ENCODE measurements at places on chromosomes 7 and 10. TPM values are rescaled to one million over a fixed set of nuclear protein-coding genes. Genes with fewer than 3 reads are reported as not detected.

PAPOLB gene
- polyA plus RNA-seq, result not detected

AKAP9 gene
- 12.8 TPM for polyA plus RNA-seq

NPY4R gene
- 71.6 TPM for polyA plus RNA-seq

FAM237B gene
- not detected for polyA plus RNA-seq

CLDN4 gene
- 1.5 TPM for polyA plus RNA-seq

RBM20 gene
- 2.0 TPM for polyA plus RNA-seq

GARIN1A gene
- 0.43 TPM for polyA plus RNA-seq

DNA sequence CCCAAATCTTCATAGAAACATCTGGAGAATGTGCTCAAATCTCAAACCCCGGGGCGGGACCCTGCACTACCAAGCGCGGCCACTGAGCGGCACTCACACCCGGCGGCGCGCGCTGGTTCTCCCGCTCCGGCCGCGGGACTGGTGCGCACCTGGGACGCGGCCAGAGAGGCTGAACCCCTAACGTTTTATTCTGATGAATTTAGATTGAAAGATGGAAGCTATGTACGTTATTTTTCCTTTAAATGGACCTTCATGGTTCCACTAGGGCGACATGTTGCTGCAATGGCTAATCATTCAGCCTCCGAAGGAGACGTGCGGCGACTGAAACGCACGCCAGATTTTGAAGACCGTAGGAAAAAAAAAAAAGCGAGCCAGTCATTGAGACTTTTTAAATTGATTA, 107.0 kb upstream of the INSIG1 start:
- peak; percentile 28 for DNase-seq

GRCh38 chr10:986137-986825, 2.0 kb upstream of the GTPBP4 start:
- DNase-seq, result no peak

- no peak for DNase-seq
Observed at GRCh38 chr7:114155116-114156110, 236.6 kb upstream of the PPP1R3A start.

GRCh38 chr7:150980663-150981062, 2.5 kb upstream of the KCNH2 start:
- DNase-seq, result no peak

DNA sequence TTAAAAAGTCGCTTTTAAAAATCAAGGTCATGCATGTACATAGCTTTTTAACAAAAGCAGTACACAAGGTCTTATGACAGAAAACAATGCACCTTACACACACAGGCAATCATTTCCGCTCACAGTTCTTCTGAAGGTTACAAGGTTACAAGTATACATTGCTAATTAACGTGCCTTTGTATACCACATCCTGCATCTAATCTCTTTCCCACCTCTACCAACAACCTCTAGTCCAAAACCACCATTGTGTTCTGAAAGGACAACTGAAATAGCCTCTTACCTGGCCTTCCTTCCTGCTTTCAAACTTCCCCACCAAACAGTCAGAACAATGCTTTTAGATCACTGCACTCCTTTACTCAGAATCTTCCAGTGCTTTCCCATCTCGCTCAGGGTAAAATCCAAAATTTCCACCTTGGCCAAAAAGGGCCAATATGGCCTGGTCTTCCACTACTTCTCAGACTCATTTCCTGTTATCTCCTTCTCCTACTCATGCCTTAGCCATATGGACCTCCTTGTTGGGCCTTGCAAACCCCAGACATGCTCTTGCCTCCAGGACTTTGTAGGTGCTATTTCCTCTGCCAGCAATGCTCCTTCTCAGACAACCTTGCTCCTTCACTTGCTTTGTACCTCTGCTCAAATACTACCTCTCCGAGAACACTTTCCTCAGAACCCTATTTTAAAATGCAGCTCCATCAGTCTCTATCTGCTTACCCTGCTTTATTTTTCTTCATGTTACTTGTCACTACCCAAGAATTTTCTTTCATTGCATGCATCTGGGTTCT, 205.4 kb downstream of the DNAJC1 start:
- DNase-seq, result no peak

- DNase-seq, result no peak
Observed at GRCh38 chr10:88154596-88155250, 291.3 kb downstream of the PTEN start.

DNA sequence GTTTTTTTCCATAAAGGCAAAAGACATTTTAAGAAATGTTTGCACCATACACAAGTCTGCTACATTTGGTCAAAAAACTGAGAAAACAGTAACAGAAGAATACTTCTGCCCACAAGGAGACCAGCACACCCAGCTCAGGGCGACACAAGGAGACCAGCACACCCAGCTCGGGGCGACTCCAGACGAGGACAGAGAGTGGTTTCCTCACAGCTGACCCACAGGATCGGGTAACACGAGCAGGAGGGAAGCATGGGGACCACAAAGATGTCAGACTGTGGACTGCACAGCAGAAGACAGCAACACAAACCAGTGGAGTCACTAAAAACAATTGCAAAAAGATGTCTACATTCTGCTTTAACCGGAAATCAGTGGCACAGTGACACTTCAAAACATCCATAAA, 237.6 kb downstream of the DIP2C start:
- DNase-seq, result no peak

DNA sequence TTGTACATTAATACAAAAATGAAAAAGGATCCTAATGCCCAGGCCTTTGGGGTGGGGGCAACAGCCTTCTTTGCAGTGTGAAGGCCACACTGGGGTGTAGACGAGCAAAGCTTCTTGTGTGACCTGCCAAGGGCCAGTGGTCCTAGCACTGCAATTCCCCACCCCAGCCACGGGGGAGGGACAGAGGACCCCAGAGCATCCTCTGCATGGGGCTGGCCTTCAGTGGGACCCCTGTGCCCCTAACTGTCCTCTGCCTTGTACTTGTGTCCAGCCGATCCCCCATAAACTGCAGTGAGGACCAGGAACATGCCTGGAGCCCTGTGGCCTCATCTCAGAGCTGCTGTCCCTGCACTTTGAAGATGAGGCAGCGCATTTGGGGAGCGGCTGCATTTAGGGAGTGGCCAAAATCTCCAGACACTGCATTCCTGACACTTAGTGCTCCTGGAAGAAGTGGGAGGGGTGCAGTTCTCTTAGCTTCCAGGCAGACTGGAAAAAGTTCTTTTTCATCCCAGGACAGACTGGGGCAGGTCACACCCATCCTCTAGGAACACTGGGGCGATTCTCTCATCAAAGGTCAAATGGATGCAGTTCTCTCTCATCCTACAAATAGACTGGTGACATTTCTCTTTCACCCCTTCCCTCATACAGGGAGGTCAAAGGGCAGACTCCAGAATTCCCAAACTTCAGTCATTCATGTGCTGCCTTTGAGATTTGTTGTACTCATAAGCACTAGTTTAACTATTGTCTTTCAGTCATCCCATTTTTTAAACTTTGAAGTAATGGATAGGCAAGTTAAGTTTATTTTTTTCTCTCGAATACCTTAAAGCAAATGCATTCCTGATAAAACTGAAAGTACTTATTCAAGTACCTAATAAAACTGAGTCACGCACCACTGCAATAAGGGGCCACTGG, 922 bp upstream of the MYO1G start:
- DNase-seq, result peak; percentile 40

GRCh38 chr10:47409866-47410256, 25.8 kb upstream of the ZNF488 start:
- DNase-seq, result no peak

DNA sequence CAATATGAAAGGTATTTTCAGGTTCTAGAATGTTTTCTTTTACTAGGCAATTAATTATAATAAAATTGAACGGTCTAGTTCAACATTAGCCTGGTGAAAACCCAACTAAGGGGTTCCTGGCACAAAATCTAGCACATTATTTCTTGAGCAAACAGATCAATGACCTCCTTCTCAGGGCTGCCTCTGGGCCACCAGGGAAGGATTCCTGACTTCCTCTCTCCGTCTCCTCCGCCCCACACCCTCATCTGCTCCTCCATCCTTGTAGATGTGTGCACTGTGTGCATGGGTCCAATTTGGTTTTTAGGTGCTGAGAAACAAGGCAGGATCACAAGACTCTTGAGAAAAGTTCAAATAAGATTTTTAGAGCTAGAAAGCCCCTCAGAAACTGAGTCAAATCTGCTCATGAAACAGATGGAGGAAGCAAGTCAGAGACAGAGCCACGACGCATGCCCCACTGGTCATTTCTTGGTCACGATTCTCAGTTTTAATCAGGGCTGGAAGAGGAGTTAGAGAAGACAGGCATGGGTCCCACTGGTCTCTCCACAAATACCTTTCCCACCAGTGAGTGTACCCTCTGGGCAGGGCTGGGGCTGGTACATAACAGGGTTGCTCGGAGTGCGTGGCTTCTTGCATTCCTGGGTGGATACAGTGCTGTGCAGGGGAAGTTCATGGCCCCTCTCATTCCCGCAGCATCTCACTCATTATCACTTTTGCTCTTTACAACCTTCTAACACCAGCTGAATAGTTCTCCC, 3.8 kb downstream of the TRPV6 start:
- DNase-seq, result no peak

DNA sequence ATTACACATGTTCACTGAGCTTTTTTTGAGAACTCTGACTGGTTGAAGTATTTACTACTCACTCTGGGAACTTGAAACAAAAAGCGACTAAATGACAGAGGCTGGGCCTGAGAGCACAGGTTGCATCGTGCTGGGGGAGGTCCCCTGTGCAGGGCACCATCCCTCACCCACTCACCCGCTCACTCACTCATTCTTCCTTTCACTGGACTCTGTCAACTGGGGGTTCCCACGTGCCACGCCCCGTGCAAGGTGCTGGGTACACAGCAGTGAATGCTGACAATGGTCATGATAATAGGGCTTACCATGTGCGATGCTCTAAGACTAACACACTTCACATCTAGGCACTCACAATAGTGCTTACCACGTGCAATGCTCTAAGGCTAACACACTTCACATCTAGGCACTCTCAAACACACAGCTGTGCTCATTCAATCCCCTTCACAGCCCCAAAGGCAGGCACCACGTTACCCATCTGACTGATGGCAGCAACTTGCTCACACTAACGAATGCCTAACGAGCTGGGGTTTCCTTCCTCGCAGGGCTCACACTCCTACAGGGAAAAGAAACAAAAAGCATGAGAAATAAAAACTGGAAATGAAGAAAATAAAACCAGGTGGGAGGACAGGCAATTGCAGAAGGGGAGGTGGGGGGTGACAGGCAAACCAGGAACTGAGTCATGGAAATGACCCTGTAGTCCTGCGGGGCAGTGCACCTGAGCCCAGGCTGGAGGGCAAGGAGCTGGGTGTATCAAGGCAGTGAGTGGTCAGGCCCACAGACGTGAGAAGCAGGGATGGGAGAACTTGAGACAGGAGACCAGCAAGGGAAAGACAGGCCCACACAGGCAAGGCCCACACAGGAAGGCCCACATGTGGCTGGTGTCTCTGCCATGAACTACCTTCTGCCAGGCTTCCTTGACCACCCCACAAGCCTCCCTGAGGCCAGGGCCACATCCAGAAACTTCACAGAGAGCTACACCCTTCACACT, 147.0 kb upstream of the FAM20C start:
- DNase-seq, result no peak

DNA sequence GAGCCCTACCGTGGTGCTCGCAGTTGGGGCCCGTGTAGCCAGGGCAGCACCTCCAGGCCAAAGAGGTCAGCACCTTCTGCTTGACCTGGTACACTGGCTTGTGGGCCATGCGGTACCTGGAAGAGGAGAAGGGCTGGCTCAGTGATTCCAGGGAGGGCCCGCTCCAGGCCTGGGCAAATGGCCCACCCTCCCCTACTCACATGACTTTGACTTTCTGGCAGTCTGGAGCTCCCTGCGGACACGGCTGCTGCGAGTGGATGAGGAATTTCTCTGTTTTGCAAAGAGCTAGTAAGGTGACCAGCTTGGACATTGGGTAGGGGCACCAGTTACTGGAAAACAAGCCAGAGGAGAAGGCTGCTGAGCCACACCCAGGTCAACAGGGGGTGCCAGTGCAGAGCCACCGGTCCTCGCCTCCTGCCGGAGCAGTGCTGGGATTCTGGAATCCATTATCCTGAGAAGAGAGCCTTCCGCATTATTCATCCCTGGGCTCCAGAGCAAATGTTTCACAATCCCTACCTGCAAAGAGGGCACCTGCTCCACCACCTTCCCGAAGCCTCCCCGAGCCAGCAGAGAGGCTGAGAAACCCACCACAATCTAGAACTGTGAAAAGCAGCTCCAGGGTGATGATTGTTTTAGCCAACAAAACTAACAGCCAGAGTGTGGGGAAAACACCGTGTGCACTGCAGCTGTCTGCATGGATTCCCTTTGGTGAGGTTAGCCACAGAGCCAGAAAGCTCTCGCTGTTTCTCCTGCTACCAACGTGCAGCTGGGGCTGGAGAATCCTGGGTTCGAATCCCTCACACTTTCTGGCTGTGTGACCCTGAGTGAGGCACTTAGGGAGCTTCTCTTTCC, 11.8 kb downstream of the MMRN2 start:
- DNase-seq, result peak; percentile 56

GRCh38 chr10:71985542-71986250, 21.5 kb downstream of the CHST3 start:
- DNase-seq, result no peak

DNA sequence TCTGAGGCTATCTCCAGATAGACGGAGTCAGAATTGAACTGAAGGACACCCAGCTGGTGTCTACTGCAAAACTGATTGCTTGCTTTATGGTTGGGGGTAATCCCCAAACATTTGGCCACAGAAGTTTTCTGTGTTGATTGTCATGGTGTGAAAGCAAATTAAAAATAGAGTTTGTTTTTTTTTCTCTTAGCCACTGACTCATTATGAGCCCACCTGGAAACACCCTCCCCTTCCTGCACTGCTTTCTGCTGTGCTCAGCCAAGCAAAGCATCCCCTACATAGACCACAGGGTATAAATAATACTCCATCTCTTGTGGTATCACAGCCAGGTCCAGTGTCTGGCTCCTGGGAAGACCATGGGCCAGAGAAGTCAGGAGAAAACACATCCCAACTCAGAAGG, 6.5 kb upstream of the VWC2 start:
- no peak for DNase-seq

- DNase-seq, result no peak
Observed at GRCh38 chr10:285216-285615, 150.0 kb downstream of the ZMYND11 start.
